HepG2 (cell line): ENCODE measurements at places on chromosomes 3 and 15. TPM values are rescaled to one million over a fixed set of nuclear protein-coding genes. Genes with fewer than 3 reads are reported as not detected.

- DNase-seq = no peak
Measured at GRCh38 chr3:126978291-126978690, 4.6 kb upstream of the PLXNA1 start.

GRCh38 chr3:50338965-50339364 lies 1.7 kb downstream of the RASSF1 start:
- DNase-seq = no peak

- no peak for DNase-seq
Measured at GRCh38 chr15:57218826-57219576, 157.3 kb upstream of the CGNL1 start.

GRCh38 chr3:47202542-47202941 lies 38.6 kb upstream of the SETD2 start:
- DNase-seq = no peak

DNA sequence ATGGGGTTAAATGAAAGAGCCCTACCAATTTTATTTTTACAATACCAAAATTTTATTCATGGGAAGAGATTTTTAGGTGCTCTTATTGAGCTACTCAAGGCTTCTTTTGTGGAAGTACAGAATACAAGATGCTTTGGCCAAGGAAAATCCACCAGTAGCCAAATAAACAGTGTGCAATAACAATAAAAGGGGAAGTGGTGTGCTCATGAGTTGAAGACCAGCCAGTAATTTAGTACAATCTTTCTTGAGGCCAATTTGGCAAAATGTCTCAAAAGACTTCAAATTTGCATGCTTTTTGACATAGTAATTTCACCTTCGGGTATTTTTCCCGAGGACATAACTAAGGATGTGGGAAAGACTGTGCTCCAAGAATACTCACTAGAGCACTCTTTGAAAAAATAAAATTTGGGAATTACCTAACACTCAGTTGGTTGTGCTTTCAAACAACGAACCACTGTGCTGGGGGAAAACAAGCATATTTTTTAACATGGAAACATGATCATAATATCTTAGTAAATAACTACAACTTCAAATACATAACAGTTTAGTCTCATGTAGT lies 294.0 kb downstream of the DIPK2A start:
- DNase-seq = no peak

GRCh38 chr15:99344639-99345038 lies 93.4 kb downstream of the LRRC28 start:
- DNase-seq = no peak

DNA sequence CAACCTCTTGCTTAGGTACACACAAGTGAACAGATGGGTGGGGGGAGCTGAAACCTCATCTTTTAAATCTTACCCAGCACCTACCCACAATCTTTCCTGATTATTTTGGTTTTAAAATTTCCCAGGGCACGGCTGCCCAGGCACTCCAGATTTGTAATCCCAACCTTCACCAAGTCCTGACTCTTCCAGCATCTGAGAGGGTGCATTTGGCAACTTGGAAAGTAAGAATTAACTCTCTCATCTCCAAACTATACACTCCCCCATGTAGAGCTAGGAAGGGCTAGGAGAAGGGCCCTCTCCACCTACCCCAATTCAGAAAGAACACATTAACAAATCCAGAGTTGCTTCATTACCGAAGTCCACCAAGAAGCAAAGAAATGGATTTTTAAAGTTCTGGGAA lies 41.7 kb upstream of the PRICKLE2 start:
- no peak for DNase-seq

DNA sequence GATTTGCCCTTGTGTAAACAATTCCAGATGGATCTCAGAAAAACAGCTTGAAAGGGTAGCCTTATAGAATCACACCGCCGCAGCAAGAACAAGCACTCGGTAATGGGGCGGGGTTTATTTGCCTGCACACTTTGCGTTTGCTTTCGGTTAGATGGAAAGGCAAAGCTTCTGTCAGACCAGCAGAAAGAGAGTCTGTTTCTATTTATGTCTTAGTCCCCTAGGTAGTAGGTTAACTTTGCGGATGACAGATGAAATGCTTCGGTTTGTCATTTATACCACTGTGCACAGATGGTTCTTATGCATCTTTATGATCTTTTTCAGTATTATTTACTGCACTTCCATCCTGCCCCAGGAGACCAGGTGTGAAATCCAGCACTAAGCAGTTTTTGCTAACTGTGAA lies 62.2 kb downstream of the PYDC2 start:
- DNase-seq = no peak

LIPH gene
- 0.09 TPM in 1 of 2 replicates, not detected in the other for total RNA-seq

AMT gene
- 32.5 and 35.3 TPM in 2 replicates for total RNA-seq

SEMA3F gene
- 3.6 and 7.6 TPM in 2 replicates for total RNA-seq

CLRN1 gene
- total RNA-seq = not detected in 2 replicates

SMCO1 gene
- not detected in 2 replicates for total RNA-seq
